ENCODE measurements at places on chromosomes 6 and 20.

DNA sequence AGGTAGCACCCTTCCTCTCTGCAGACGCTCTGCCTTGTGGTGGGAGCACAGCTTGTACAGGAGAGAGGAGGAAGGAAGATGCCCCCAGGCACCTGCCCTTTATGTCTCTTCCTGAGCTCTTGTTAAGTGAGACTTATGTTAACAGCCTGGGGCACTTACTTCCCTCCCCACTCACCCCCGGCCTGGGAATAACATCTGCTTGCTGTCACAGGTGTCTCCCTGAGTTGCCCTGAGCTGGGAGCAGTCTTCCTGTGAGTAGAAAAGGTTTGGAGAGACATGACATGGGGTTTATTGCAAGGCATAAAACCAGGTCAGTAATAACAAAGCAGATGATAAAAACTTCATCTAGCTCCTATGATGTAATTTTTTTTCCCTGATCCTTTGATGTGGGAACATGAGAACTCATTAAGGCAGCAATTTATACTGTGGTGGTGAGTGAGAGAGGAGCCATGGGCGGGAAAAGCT, 1.9 kb downstream of the SSTR4 start:
- DNase-seq, result no peak

DNA sequence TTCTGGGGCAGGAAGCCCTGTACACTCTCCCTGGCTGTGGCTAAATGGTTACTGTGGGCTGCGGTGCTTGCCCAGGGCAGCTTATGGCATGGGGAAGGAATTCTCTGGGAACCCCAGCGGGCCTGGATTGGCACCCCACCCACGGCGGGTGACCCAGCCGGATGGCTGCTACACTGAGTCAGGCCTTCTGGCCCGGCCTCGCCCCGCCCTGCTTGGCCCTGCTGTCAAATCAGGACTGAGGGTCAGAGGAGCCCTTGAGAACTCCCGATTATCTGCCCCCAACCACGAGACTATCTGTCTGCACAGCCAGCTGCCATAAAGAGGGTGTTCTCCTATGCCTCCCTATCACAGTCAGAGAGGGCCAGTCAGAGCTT, 7.3 kb upstream of the ITPR3 start:
- DNase-seq, result peak; percentile 70

DNA sequence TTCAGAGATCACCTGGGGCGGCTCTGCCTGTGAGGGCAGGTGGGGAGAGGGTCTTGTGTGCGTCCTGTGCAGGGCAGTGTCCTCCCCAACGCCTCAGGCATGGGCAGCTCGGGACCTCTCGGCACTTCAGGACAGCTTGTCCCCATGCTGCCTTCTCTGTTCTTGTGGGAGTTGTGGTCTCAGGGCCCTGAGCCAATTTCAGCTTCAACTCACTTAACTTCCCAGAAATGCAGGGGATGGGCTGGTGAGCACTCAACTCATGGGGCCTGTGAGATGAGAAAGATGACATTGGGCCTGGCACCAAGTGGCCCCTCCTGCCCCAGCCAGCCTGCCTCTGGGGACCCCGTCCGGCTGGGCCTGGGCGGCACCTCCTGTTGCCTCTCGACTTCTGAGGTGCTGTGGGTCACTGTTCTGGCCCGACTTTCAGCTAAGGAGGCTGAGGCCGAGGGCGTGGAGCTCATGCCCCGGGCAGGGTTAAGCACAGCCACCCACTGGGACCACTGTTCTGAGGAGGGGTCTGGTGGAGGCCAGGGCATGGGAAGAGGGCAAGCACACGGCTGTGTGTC, 6.7 kb downstream of the RGS19 start:
- no peak for DNase-seq

GRCh38 chr6:20875369-20875963, 341.2 kb downstream of the CDKAL1 start:
- DNase-seq, result peak; percentile 64

DNA sequence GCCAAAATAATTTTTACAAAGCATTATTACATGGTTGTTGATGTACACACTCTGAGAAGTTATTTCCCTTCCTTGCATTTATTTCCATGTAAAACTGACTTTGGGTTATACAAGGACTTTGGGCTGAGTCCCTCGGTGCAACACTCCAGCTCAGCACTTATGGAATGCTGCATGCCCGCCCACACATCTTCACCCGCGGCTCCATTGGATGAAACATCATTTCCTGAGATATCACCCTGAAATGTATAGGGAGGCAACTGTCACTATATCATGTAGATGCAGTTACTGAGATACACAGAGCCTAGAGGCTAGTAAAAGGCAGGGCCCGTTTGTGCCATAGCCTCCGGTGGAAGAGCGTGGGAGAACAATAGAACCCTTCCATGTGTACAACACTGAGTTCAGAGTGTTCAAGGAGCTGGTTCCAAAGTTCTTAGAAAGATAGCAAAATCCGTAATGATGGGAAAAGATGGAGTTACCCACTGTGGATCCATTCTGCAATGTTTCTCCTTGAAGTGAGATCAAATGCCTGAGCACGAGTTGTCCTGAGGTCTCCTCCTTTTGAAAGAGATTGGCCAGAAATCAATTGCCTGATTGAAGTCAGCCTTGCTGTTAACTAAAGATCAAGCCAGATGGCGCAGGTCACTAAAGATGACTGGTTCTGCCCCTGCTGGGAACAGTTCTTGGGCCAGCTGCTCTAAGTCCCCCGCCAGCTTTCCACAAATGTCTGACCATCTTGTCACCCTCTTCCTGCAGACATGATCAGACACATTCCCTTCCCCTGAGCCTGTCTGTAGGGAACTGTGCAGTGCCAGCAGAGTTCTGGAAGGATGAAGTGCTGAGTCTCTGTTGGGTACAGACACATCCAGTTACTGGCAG, 100.9 kb upstream of the IYD start:
- peak; percentile 64 for DNase-seq

DNA sequence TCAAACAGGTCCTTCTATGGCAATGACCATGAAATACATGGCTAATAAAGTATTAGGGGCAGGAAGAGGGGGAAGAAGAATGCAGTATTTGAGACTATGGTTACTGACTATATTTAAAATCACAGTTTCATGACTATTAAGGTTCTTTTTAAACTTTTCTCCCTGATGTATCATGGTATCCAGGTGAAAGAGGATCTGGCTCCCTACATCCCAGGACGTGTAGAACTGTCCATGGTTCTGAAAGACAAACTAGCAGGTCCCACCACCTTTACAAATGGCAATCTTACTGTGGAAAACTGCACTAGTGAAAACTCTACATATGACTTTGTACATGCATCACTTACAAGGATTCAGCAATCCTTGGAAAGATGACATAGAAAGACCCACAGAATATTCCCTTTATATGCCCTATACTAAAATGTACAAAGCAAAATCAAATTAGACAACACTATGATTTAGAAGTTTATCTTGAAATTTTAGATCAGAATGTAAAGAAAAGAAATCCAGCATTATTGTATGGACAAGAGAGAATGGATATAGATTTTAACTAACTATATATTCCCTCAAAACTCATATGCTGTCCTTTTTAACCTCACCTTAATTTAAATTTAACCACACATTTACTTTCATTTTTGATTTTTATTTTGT, 33.5 kb downstream of the RPP21 start:
- peak; percentile 16 for DNase-seq

GRCh38 chr6:134666125-134666524, 283.8 kb downstream of the ALDH8A1 start:
- DNase-seq, result no peak

DNA sequence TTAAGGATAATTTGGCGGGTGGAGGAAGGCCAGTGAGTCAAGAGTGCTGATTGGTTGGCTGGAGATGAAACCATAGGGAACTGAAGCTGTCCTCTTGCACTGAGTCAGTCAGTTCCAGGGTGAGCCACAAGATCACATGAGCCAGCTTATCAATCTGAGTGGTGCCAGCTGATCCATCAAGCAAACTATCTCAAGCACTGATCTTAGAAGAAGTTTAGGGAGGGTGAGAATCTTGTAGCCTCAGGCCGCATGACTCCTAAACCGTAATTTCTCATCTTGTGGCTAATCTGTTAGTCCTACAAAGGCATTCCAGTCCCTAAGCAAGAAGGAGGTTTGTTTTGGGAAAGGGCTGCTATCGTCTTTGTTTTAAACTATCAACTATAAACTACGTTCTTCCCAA, 954.3 kb downstream of the KIF16B start:
- no peak for DNase-seq

DNA sequence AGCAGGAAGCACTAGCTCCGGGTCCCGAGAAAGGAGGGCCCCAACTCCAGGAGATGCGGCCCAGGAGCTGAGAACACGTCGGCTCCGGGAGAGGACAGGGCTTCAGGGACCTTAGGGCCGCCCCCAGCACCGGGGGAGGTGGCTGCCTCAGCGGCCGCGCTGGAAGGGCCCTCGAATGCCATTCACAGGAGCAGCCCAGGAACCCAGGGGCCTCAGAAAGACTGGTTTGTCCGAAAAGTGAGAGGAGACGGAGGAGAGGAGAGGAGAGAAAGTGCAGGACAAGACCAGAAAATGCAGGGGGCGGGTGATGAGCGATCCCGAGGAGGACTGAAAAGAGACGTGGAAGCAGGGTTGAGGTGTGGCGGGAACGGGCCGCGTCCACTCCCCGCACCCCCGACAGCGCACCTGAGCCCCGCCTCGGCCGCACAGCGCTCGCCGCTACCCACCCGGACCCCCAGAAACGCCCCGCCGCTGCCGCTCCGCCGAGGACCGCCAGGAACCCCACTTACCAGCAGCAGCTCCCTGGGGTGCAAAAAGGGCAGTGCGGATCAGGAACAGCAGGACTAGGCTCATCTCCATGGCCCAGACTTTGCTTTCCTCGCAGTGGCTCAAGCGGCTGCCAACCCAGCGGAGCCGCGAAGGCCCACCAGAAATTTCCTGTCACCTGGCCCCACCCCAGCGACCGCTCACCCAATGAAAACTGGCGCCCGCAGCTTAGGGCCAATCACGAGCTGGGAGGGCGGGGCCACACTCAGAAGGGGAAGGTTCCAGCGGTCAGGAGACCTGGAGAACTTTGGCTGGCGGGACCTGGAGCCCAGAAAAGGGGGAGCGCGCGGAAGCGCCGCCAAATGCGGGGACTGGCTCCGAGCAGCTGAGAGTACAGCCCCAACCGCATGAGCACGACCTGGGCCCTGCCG, 25.4 kb downstream of the HLA-F start:
- peak; percentile 60 for DNase-seq

DNA sequence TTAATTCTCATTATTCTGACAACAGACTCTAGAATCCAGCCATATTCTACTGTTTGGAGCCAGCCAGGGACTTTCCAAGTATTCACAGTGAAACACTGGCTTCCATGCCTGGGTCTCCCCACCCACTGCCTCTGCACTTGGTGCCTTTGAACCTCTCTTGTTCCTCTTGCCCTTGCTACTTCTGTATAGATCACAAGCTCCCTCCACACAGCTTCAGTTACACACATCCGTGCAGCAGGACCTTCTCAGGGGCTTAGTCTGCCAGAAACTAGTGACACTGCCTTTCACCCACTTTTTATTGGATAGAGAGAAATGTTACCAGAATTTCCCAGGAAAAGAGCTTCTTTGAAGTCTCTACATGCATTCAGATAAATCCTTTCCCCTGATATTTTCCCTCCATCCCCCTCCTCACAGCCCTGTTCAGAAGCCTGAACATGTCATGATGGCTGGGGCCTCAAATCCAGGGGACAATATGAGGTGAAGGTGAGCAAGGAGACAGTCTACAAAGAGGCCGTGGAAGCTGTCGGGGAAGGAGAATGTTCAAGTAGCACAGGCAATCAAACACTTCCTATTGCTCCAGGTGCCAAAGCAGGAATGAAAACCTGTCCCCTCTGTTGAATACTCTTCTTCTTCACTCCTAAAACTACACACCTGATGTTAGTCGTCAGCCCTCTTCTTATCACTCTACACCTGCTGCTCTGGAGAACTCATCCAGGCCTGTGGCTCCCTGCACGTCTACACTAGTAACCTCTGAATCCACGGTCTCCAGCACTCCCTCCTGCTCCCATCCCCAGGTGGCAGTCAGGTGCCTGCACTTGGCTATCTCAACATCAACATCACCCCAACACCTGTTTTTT, 20.2 kb upstream of the HLA-DOA start:
- DNase-seq, result no peak

GRCh38 chr6:19067165-19067564, 680.0 kb downstream of the RNF144B start:
- DNase-seq, result no peak

- DNase-seq, result no peak
These were observed 15.1 kb downstream of the SYNGAP1 start for GRCh38 chr6:33434961-33435360.

DNA sequence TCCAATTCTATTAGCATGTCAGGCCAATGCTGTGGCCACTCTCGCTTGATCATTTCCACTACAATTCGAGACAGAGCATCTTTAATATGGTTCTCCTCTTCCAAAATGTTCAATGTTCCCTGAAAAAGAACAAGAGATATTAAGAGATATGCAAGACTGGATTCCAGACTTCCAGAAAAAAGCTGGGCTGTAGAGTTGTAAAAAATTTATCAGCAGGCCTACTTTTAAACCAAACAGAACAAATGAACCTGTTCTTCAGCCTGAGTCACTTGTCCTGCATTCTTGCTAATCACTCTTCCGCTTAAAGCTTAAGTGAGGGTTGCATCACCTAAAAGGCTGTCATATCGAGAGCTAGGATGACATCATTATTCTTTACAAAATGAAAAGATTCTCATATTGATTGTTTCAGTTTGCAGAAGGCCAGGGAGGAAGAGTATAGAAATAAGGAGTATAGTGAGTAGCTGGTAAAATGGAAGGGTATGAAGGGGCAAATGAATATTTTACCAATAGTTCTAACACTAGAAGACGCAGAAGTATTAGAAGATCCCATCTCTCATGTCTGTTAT, 4.9 kb downstream of the XPO5 start:
- DNase-seq, result no peak

DNA sequence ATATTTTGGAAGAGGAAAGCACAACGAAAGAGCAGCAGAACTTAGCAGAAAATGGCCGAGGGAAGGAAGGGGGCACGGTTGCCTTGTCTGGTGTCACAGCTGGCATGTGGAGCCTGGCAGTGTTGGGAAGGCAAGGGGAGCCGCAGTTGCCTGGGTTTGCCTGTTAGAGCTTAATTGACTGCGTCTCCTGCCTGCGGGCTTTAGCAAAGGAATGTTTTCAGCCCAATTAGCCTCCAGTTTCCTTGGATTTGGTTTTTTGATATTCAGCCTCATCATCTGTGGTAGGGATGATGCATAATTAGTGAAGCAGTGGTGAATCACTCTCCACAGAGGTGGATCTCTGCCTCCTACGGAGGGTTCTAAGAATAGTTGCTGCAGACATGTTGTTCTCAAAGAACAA, 832.6 kb downstream of the QKI start:
- DNase-seq, result peak; percentile 64

- DNase-seq, result peak; percentile 32
These were observed 275.0 kb upstream of the BMP2 start for GRCh38 chr20:6492271-6493055.

- DNase-seq, result no peak
These were observed 27.5 kb downstream of the LAMA5 start for GRCh38 chr20:62339647-62340062.

- DNase-seq, result no peak
These were observed 532 bp upstream of the NKAIN4 start for GRCh38 chr20:63254606-63255384.

GRCh38 chr6:11190625-11191245, 41.7 kb downstream of the NEDD9 start:
- no peak for DNase-seq

DNA sequence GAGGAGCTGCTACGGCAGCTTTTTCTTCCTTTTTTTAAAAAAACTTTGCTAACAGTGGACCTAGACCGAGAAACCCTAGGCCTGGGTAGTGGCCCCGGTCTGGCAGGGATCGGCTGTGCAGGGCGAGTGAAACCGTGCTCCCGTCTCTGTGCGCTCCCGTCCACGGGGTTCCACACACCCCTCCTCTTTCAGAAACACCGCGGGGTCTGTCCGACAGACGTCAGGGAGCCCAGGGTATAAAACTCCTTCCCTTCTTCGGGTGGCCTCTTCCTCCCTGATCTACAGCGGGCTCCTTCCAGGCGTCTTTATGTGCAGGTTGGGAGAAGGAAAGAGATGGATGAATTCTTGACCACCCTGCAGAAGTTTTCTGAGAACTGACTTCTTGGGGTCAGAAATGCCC, 27.1 kb upstream of the SMOC2 start:
- no peak for DNase-seq
